ENCODE measurements at places on chromosomes 7 and 10.
A peak's percentile ranks its signal among the peaks of the same experiment; 100 is the strongest.

GRCh38 chr7:17131983-17132655 lies 166.3 kb upstream of the AHR start:
- no peak for DNase-seq

DNA sequence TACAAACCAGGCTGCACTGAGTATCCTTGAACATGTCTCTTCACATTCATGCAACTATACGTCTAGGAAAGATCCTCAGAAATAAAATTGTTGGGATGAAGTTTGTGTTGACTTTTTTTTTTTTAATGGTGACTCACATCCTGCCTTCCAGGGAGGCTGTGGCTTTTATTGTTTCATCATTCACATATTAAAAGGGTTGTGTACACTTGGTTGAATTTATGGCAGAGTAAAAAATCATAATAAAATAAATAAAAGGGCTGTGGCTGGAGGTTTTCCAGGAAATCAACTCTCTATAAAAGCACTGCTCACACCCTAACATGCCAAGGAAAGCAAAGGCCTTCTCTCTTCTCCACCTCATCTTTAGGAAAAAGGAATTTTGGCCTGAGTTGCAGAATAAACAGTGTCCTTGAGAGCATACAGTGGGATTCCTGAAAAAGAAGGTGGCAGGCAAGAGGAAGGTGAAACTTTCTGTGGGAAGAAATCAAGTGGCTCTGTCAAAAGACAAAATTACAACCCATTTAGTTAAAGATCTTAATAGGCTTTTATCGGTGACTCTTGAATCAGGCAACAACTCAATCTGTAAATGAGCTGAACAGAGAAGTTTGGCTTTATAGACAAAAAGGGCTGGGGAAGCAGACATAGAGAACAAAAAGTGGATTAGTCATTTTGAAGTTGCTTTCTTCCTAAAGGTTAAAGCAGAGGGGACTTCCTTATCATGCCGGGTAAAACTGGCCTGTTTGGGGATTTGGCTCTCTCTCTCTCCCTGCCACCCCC lies 41.6 kb upstream of the FHIP2A start:
- no peak for DNase-seq

- DNase-seq = no peak
Observed at GRCh38 chr7:136131304-136131630, 154.1 kb upstream of the MTPN start.

DNA sequence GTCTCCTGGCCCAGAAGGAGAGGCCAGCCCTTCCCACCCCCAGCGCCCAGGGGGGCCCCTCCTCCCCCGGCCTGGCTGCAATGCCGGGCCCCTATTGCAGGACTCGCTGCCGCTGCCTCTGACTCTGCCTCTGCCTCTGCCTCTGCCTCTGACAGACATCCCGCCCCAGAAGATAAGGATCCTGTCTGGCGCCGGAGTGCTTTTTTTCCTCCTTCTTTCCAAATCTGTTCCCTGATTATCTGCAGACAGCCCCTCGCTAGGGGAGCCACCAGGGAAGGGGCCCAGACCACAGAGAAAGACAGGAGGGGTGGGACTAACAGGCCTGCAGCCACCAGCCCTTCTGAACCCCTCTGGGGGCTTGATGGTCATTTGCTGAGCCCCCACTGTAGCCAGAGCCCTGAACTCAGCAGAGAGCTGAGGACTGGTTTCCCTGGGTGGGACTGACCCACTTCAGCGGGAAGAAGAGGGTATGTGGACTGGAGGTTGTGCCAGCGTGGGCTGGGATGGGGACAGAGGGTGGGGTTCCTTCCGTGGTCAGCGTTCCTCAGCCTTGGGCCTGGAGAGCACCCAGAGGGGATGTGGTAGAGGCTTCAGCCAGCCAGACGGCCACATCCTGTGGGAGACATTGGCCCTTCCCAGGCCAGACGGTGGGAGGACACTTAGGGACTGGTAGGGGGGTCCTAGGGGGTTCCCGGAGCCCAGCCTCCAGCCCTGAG lies 22.8 kb downstream of the UNC5B start:
- DNase-seq = no peak

- no peak for DNase-seq
Observed at GRCh38 chr7:32537760-32538159, 42.5 kb downstream of the AVL9 start.

GRCh38 chr10:6537770-6538169 lies 42.3 kb downstream of the PRKCQ start:
- peak; percentile 63 for DNase-seq

DNA sequence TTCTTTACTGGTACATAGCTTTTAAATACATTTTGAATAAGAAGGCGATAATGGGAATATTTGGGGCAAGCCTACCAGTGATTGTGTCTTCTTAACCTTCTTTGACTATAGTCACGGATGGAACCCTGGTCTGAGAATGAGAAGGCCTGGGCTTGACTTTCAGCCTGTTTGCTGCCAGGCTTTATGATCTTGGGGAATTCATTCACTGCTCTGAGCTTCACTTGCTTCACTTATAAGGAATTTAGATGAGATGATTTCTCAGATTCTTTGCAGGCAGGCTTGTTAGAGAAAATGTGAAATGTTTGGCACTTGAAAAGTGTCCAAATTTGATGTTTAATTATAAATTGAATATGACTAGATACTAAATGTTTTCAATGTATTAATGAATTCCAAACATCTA lies 42.5 kb downstream of the NUP205 start:
- DNase-seq = no peak

DNA sequence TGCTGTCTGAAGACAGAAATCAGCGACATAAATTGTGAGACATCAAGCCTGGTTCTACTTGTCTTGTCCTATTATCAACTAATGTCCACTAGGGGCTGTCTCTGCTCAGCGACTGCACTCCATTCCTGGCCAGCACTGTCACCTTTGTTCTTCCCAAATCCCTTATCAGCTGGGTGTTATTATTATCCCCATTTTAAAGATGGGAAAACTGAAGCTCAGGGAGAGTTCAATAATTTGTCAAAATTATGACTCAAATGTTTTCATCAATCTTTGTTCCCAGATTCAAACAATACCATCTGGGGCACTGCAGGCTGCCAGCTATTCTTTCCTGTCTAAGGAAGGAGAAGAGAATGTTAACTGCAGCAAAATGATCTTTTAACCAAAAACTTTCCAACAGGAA lies 431.6 kb upstream of the NFE2L3 start:
- no peak for DNase-seq

GRCh38 chr7:7919449-7919945 lies 49.1 kb upstream of the GLCCI1 start:
- no peak for DNase-seq

DNA sequence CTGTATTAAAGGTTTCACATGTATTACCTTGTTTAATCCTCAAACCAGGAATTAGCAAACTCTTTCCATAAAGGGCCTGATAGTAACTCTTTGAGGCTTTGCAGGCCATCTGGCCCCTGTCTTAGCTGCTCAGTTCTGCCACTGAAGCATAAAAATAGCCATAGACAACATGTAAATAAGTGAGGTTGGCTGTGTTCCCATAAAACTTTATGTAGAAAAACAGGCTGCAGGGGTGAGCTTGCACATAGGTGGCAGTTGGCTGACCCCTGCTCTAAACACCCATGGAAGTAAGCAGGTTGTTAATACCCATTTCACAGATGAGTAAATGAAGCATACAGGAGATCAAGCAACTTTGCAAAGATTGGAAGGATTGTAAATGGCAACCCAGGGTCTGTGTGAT lies 1279.2 kb upstream of the AUTS2 start:
- DNase-seq = no peak

GRCh38 chr10:130757821-130758489 lies 553.6 kb downstream of the TCERG1L start:
- DNase-seq = no peak

- no peak for DNase-seq
Observed at GRCh38 chr10:44801383-44802327, 109.5 kb upstream of the TMEM72 start.

DNA sequence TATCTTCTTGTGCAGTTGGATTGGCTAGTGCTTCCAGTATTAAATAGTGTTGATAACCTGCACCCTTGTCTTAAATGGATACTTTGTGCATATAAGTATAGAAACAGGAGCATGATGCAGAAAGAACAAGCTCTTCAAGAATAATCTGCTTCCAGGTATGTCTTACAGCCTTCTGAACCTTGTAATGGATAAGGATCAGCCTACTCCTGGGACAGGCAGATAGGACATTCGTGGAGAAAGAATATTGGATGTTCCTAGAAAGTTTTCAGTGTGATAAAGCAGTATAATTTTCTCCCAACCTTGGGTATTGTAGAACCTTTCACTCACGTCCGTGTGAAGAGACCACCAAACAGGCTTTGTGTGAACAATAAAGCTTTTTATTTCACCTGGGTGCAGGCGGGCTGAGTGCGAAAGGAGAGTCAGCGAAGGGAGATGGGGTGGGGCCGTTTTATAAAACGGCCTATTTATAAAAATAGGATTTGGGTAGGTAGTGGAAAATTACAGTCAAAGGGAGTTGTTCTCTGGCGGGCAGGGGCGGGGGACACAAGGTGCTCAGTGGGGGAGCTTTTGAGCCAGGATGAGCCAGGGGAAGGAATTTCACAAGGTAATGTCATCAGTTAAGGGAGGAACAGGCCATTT lies 27.2 kb downstream of the C1GALT1 start:
- DNase-seq = no peak

DNA sequence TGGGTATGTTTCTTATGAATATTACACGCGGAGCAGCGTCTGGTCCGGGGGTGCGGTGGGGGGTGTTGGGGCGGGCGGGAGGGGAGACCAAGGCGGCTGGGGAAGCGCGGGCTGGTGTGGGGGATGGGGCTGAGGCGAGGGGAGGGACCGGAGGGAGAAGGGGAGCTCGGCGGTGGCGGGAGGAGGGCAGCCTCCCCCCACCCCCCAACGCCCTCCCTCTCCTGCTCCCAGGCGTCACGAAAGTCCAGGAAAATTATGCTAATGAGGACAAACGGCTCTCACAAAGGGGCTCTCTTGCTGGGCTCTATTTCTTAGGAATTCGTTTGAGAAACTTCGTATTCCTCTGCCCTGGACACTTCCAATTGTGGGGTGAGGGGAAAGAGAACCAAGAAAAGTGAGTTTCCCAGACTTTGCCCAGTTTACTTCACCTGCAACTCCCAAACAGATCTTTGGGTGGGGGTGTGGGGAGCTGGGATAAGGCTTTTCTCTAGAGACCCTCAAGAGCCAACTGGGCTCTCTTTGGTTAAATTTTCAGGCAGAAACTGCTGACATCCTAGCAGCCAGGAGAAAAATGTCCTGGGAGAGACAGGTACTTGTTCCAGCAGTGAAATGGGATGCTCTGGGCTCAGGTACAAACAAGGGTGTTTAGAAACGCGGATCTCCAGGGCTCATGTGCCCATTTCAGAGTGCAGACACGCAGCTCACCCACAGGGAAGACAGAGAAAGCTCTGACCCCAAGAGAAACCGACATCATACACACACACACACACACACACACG lies 11.7 kb upstream of the HOXA2 start:
- DNase-seq = no peak

- DNase-seq = no peak
Observed at GRCh38 chr10:103859161-103860086, 4.0 kb upstream of the SH3PXD2A start.

- peak; percentile 82 for DNase-seq
Observed at GRCh38 chr7:6725003-6725402, 18.3 kb upstream of the ZNF12 start.

DNA sequence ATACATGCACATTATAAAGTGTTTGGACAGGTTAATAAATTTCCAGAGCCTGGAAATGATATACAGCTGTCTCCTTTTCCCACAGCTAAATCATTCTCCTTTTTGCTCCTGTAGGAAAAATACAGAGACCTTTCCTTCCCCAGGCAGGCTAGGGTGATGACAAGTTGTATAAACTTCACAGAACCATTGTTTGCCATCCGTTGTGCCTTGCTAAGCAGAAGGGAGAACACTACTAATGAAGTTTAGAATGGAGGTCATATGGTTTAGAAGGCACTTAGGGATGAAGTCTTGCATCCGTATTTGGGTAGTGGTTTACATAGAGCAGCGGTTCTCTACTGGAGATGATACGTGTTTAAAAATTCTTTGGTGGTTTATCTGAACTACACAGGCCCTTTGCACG lies 46.0 kb downstream of the NAMPT start:
- no peak for DNase-seq

DNA sequence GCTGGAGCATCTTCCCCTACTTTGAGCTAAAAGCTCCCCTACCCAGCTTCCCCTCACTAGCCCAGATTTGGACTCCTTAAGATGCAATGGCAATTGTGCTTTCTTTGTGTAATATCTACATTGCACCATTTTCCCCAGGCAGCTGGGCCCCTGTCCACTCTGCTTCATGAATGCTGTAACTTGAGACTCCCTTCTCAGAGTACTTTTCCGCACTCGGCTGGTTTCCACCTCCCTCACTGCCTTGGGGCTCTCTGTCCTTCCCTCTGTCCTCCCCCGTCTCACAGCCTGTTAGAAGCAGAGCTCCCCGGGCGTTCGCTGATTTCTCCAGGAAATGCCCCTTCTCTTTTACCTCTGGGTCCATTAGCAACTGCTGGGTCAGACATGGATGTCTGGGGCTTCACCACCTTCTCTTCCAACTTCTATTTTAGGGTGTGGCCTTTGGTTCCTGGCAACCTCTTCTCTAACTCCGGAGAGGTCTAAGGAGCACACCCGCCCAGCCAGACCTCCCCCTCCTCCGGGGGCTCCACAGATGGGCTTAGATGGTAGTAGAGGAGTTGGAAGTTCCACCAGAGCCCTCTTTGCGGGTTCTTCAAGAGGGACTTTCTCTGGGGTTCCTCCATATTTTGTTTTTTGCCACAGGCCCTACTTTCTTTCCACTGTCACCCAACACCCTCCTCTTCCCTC lies 2.9 kb upstream of the TMEM72 start:
- DNase-seq = peak; percentile 64
